ENCODE measurements at places on chromosomes 2 and 18.

DNA sequence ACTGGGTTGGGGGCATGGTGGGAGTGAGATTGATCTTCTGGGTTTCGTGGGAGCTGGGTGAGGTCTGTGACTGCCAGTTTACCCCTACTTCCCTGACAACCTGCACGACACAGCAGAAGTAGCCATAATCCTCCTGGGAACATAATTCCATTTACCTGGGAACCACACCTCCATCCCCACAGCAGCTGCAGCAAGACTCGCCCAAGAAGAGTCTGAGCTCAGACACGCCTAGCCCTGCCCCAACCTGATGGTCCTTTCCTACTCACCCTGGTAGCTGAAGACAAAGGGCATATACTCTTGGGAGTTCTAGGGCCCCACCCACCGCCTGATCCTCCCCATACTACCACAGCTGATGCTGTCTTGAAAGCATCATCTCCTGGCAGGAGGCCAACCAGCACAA is 43.8 kb downstream of the FLACC1 start:
- no peak for DNase-seq

DNA sequence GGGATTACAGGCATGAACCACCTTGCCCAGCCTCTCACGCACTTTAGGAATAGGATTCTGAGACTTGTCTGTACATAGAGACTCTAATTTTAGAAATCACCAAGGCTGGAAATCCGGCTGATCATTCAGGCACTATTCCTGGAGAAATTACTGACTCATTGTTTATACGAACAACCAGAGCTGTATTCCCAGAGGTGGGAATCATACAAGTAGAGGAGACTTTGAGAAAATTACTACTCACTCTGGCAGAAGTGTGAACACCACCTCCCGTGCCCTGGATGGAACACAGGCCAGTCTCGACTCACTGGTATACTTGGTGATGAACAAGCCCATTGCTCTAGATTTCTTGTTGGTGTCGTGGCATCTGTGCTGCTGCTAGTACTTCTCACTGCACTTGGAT is 5.8 kb upstream of the ADNP2 start:
- DNase-seq, result no peak

DNA sequence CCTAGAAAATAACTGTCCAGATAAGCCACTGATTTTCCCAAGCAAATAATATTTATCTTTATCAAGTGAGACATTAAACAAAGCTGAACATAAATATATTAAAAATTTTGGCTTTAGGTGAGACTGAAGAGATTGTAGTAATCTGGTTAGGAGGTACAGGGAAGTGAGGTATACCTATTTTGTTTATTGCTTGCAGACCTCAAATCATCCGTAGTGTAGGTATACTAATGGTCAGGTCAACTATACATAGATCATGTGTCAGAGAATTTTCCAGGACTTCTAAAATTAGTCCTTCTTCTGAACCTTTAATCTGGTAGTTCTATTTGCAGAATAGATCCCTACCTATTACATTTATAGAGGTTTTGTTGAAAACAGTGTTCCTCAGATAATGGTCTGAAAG is 41.5 kb downstream of the SP140 start:
- no peak for DNase-seq

DNA sequence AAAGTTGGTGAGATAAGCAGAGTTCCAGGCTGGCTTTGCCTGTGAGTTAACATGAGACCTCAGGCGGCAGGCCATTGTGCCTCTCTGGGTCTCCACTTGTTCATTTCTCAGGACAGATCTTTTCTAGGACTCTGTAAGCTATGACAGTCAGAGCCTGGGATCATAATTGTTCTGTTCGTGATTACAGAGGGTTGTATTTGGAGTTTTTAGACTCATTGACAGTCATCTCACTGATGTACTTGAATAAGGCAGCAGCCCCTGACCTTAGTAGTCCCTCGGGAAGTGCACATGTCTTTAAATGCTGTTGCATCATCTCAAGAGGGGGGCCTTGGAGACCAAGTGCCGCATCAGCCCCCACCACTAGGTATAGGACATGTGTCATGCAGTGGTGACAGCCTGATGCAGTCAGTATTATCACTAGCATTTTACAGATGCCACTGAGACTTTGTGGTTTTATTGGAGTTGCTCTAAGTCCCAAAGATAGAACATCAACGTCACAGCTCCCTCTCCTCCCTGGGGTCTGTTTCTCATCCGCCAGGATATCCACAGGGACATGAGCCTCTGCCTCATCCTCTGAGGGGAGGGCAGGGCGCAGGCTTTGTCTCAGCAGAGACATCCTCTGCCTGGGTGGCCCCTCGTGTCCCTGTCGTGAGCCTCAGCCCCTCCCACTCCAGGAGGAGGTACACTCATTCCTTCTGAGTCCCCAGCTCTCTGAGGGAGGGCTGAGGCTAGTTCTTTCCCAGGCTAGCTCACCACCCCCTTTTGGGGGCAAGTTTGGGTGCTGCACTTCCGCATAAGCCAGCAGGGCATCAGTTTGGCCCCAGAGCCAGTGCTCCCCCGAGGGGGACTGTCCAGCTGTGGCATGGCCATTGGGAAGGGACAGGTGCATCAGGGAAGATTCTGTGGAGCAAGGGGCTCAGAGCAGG is 14.1 kb downstream of the GLI2 start:
- DNase-seq, result no peak

DNA sequence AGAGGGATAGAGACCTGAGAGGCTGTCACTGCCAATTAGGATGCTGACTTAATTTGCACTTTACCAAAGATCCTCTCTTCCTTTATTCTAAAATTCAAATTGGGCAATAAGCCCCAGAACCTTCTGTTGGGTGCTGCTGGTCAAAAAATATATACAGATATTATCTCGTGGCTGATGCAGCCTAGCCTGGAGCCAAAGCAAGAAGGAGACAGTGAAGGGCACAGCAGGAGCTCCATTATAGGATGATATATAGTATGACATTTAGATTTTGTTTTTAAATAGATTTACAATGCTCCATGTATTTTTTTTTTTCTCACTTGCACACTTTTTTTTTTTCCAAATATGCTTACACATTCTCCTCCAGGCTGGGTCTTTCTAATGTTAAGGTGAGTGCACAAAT is 579.3 kb downstream of the PIK3C3 start:
- DNase-seq, result no peak

DNA sequence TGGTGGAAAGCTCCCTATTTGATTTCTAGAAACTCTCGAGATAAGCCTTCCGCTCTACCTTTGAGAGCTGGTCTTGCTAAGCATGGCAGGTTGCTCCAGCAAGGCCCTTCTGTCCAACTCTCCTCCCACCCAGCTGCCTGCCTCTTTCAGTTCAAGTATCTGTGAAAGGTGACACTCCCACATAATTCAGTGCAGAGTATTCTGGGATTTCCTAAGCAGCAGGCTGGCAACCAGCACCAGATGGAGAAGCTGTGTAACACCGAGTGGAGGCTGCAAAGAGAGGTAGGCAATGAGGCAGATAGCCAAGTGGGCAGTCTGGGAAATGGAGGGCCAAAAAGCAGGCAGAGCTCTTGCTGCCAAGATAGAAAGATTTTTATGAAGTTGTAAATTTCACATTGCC is 88.4 kb upstream of the CAVIN2 start:
- DNase-seq, result no peak

DNA sequence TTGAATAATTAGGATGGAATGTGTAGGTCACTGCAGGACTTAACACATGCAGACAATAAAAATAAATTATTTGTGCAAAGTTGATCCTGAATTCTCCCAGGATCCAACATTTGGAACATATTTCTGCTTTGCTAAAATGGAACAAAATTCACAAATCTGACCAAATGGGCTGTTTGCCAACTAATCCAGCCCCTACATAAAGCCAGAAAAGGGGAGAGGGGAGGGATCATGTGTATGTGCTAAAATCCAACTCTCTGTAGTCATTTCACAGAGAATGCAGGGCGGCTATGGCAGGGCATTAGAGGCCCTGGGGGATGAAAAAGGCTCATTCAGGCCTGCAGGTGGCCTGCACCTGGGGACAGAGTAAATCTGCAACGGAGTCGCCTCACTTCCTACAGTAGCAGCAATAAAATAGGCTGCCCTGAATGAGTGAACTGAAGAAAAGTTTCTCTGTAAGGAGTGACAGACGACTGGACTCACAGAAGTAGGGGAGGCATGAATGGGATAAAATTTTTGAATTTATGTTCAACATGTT is 4.0 kb upstream of the ZFP36L2 start:
- no peak for DNase-seq

DNA sequence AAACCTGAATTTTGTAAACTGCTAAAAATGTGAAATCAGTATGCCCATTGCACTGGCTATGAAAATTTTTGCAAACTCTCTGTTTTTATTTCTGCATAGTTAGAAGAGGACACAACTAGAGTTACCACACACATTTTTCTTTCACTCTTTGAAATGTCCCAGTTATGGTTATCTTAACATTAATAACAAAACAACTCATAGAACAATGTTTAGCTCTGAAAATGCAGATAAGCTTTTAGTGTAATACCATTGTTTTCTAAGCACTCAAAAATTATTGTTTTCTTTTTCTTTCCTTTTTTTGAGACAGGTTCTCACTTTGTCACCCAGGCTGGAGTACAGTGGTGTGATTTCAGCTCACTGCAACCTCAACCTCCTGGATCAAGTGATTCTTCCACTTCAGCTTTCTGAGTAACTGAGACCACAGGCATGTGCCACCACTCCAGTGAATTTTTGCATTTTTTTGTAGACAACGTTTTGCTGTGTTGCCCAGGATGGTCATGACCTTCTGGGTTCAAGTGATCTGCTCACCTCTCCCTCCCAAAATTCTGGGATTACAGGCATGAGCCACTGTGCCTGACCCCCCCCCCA is 1204.5 kb upstream of the ZEB2 start:
- no peak for DNase-seq

DNA sequence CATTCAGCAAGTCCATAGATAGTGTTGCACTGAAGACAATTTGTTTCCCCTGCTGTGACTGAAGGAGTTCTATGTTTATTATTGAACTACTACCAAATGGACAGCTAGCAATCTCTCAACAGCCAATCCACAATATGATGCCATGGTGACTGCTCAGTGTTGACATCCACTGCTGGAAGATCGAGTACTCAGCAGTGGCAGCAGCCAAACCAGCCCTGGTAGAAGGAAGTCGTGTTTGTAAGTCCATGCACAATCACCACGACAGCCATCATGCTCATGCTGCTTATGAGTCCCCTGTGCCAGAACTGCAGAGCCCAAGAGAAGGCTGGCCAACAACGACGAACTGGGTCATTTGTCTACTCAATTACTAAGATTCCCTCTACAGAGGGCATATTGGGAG is 66.4 kb downstream of the OSR1 start:
- DNase-seq, result no peak

All from stimulated activated CD4-positive, alpha-beta T cell treated with anti-CD3 and anti-CD28 coated beads, Interleukin-15, amount 100 ng/mL, for 1 hour (primary cell).